Activated naive CD4-positive, alpha-beta T cell (primary cell): ENCODE measurements at places on chromosomes 11 and 22.

DNA sequence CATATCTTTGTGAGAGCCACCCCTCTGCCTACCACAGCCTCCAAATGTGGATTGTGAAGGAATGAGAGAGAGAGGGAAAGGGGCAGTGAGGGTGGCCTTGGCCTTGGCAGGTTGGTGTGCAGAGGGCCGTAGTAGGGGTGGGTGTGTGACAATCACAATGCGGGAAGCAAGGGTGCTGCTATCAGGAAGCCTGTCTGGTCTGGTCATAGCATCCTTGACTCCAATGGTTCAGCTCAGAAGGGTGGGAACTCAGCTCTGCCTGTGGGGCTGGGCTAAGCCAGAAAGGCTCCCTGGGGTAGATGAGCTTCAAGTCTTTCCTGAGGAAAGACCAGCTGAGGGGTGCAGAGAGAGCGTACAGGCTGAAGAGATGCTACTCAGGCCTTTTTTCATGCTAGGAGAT is 72.7 kb downstream of the RRM1 start:
- no peak for DNase-seq

DNA sequence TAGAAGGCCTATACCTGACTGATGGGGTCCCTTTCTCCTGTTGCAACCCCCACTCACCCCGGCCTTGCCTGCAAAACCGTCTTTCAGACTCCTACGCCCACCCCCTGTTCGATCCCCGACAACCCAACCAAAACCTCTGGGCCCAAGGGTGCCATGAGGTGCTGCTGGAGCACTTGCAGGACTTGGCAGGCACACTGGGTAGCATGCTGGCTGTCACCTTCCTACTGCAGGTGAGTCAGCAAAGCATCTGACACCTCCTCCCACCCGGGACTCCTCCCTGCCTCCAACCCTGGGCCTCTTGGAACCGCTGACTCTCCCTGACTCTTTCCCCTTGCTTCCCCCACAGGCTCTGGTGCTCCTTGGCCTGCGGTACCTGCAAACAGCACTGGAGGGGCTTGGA is 1.2 kb downstream of the ROM1 start:
- no peak for DNase-seq

- DNase-seq: no peak
Measured at GRCh38 chr22:28021998-28022660, 103.1 kb upstream of the PITPNB start.

GRCh38 chr11:70916351-70916750 is 336.0 kb downstream of the SHANK2 start:
- no peak for DNase-seq

DNA sequence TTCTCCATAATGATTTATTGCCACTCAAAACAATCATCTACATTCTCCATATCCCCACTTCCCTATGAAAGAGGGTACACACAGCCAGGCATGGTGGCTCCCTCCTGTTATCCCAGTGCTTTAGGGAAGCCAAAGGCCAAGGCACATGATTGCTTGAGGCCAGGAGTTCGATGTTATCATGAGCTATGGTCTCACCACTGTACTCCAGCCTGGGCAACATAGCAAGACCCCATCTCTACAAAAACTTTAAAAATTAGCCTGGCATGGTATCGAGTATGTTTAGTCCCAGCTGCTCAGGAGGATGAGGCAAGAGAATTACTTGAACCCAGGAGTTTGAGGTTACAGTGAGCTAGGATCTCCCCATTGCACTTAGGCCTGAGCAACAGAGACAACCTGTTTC is 6.0 kb downstream of the HPS5 start:
- DNase-seq: no peak

- no peak for DNase-seq
Measured at GRCh38 chr22:49643998-49644397, 183.7 kb downstream of the BRD1 start.

DNA sequence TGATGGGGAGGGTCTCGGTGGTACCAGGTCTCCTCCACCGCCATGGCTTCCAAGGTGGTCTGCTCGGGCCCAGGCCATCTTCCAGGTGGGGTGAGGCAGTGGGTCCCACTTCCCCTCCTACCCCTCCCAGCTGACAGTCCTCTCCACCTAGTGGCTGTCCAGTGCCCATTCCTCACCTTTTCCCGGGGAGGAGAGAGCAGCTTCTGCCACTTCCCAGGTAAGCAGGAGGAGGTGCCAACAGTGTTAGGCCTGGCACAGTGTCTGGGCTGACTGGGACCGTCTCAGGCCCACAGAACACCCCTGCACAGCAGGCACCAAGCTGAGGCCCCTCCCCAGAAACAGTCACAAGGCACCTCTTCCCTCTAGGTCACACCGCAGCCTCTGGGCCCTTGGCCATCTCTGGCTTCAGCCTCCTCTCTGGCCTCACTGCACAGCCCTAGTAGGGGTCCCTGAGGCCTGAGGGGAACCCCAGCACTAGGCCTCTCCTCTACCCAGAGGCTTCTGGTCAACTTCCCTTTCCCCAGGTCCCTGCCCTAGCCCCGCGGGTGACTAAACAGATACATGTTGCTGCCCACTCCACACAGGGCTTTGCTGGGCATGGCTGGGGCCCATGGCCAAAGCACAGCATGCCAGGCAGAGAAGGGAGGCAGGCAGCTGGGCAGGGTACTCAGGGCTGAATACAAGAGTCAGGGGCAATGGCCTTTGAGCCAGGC is 2.3 kb upstream of the ANKRD13D start:
- DNase-seq: no peak

GRCh38 chr11:117385471-117385870 is 57.8 kb downstream of the CEP164 start:
- no peak for DNase-seq

DNA sequence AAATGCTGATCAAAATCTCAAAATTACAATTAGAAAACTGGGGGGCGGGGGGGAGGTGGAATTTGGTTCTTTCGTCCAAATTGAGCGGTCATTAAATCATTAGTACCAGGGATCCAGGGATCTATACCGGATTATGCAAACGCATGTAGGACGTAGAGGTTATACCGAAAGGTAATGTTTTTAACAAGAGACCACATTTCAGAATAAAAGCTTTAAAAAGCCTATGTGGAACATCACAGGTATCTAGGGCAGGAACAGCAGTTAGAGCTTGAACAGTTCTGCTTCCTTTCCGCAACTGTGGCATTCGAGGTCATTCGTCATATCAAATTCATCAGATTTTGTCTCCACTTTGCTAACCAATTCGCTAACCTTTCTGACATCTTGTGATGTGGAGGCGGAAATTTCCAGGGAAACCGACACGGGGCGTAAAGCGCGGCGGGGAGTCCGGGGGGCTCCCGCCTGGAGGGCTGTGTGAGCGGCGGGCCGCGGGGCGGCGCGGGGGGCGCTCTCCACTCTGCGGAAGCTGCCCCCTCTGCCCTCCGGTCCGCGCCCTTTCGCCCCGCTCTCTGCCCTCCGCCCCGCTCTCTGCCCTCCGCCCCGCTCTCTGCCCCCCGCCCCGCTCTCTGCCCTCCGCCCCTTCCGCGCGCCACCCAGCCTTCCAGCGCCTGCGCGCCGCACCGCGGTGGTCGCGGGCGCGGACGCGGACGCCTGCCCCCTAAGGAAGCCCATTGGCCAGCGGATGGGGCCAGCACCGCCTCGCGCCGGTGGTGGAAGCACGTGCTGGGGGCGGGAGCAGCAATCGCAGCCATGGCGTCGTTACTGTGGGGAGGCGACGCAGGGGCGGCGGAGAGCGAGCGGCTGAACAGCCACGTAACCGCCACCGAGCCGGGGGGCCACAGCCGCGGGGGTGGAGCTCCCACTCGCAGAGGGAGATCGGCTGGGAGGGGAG is at the start of gene DDX25:
Gene DDX25, plus strand, starts transcription at position 798 of the 949 bp plus-strand sequence. Its CDS starts 10 bp downstream, at position 808.
- DNase-seq: no peak

- DNase-seq: no peak
Measured at GRCh38 chr22:42610186-42610585, 4.5 kb downstream of the POLDIP3 start.
